Eye (tissue), 1 donor: ENCODE measurements at places on chromosomes 7 and 10.
A peak's percentile ranks its signal among the peaks of the same experiment; 100 is the strongest.

DNA sequence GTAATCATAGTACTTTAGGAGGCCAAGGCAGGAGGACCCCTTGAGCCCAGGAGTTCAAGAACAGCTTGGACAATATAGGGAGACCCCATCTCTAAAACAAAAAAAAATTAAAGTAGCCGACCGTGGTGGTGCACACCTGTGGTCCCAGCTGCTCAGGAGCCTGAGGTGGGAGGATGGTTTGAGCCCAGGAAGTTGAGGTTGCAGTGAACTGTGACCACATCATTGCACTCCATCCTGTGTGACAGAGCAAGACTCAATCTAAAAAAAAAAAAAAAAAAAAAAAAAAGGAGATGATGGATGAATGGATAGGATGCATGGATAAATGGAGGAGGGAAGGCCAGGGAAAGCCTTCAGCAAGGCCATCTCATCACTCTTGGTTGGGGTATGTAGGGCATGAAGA, 33.4 kb upstream of the BMPR1A start:
- no peak for DNase-seq

- DNase-seq, result no peak
Measured at GRCh38 chr10:89236226-89236797, 15.3 kb downstream of the LIPA start.

GRCh38 chr10:31977440-31978155, 49.0 kb upstream of the ARHGAP12 start:
- DNase-seq, result no peak

- no peak for DNase-seq
Measured at GRCh38 chr7:134995239-134996096, 9.2 kb downstream of the AGBL3 start.

DNA sequence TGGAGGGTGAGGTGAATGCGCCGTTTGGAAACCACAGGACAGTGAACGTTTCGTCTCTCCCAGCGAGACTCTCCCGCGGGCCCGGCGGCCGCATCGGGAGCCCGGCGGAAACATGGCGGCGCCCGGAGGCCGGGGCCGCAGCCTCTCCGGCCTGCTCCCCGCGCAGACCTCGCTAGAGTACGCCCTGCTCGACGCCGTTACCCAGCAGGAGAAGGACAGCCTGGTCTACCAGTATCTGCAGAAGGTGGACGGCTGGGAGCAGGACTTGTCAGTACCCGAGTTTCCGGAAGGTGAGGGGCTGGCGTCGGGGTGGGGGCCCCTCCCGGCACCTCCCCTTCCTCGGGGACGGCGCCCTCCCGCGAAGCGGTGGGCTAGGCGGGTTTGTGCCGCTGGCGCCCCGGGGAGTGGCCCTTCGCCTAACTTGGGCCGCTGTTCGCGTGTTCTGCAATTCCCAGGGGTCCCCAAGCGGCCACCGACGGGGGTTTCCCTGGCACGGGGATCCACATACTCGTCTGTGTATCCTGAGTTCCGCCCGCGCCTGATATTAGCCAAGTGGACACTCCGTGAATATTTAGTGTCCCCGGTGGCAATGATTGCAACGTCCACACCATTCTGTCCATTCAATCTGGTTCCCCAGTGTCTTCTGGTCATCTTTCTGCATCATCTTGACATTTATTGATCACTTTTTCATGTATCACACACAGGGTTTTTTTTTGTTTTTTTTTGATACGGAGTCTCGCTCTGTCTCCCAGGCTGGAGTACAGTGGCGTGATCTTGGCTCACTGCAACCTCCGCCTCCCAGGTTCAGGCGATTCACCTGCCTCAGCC, 514 bp downstream of the NHLRC2 start:
- peak; percentile 83 for DNase-seq

GRCh38 chr7:40836218-40836617, 701.4 kb downstream of the SUGCT start:
- DNase-seq, result no peak

DNA sequence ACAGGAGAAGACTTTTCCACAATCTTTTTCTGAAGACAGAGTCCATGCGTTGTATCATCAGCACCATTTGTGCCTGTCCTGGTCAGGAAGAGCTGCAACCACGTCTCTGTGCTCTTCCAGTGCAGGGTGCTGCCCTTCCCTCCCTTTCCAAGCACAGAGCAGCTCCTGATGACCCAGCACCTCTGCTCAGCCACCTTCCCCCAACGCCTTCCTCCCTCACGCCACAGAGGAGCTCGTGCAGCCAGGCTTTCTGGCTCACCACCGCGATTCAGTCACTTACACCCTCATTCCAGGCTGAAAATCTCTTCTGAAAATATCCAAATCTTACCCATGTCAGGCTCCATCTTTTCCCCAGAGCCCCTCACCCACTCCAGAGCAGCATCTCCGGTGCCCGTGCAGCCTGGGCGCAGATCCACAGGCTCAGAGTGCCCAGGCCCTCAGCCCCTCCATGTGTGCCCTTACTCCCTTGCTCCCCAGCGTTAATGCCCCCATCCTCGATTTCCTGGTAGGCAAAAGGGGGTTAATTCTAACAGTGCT, 181.5 kb downstream of the DIP2C start:
- DNase-seq, result no peak

DNA sequence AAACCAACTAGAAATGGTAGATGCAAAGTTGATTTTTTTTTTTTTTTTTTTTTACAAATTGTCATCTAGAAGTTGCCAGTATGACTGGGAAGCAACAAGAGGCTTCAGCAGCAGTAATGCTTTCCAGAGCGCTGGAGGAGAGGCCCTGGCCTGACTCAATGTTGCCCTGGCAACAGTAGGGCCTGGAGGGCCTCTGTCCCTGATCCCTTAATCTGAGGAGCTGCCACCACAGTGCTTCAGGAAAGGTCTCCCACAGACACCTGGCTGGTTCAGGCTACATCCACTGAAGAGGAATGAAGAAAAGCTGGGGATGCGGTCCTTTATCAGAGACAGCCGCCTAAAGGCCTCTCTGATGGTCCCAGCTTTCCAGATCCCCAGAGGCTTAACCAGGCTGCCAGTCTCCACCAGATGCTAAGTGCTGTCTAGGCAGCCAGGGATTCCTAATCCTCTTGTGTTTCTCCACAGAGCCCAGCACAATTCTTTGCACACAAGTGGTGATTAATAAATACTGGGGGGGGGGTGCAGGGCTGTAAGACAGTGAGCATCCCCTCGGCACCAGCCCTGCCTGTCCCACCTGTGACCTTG, 33.7 kb downstream of the ZNF777 start:
- DNase-seq, result peak; percentile 57

DNA sequence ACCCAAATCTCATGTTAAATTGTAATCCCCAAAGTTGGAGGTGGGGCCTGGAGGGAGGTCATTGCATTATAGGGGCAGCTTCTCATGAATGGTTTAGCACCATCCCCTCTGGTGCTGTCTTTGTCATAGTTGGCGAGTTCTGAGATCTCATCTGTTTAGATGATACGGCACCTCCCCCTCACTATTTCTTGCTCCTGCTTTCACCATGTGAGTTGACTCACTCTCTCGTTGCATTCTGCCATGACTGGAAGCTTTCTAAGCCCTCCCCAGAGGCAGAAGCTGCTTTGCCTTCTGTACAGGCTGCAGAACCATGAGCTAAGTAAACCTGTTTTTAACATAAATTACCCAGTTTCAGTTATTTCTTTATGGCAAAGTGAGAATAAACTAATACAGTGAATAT, 18.9 kb upstream of the ZNF138 start:
- no peak for DNase-seq

- DNase-seq, result peak; percentile 92
Measured at GRCh38 chr7:51430480-51431086, 114.0 kb upstream of the COBL start.

- no peak for DNase-seq
Measured at GRCh38 chr10:27506280-27506679, 2.2 kb downstream of the RAB18 start.

GRCh38 chr10:107611115-107611514, 446.6 kb upstream of the SORCS1 start:
- no peak for DNase-seq

- DNase-seq, result peak; percentile 57
Measured at GRCh38 chr7:93902777-93903423, 3.5 kb upstream of the GNGT1 start.

- DNase-seq, result no peak
Measured at GRCh38 chr7:129576138-129576537, 35.4 kb upstream of the NRF1 start.

DNA sequence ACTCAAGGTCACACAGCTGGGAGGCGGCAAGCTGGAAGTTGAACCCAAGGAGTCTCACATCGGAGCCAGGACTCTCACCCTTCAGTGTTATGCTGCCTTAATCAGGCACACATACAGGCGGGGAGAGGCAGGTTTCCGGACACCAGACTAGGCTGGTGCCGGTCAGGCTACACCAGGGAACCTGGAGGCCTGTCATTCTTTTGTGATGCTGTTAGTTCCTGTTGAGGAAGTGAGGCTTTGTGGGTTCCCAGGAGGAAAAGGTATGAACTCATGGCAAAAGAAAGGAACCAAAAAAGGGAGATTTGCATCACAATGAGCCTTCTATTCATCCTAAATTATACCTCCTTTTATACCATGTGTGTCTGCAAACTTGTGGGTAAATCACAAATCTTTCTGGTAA, 103.8 kb downstream of the TCF7L2 start:
- DNase-seq, result no peak

DNA sequence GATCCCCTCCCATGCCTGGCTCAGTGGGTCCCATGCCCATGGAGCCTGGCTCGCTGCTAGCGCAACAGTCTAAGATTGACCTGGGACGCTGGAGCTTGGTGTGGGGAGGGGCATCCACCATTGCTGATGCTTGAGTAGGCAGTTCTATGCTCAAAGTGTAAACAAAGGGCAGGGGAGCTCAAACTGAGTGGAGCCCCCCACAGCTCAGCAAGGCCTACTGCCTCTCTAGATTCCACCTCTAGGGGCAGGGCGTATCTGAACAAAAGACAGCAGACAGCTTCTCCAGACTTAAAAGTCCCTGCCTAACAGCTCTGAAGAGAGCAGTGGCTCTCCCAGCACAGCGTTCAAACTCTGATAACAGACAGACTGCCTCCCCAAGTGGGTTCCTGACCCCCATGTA, 31.2 kb upstream of the FFAR4 start:
- DNase-seq, result no peak

GRCh38 chr10:88100281-88100680, 236.9 kb downstream of the PTEN start:
- DNase-seq, result no peak

GRCh38 chr7:95398155-95398940, 2.2 kb upstream of the PON3 start:
- DNase-seq, result no peak

DNA sequence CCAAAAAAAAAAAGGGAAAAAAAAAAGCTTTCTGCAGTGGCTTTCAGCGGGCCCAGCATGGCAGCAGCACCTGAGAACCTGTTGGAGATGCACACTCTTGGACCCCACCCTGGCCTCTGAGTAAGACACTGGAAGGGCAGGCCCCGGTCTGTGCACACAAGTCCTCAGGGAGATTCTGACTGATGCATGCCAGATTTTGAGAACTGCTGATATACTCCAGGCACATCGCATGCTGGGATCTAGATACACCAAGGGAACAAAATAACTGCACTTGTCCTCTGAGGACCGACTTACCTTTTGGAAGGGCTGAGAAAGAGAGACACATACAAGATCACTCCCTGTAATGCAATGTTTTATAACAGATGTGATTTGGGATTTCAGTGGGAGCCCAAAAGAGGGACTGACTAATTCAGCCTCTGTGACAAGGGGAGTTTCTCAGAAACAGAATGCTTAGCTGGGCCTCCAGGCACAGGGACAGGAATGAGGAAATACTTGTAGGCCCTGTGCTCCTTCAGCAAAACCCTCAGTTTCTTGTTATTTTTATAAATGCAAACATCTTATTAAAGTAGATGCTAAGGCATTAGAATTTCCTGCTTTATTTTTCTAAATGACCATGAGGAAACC, 8.2 kb downstream of the EGFR start:
- peak; percentile 30 for DNase-seq

GRCh38 chr10:28530751-28531150, 2.2 kb upstream of the WAC start:
- no peak for DNase-seq

GRCh38 chr7:70325509-70326101, 727.3 kb downstream of the AUTS2 start:
- DNase-seq, result no peak

DNA sequence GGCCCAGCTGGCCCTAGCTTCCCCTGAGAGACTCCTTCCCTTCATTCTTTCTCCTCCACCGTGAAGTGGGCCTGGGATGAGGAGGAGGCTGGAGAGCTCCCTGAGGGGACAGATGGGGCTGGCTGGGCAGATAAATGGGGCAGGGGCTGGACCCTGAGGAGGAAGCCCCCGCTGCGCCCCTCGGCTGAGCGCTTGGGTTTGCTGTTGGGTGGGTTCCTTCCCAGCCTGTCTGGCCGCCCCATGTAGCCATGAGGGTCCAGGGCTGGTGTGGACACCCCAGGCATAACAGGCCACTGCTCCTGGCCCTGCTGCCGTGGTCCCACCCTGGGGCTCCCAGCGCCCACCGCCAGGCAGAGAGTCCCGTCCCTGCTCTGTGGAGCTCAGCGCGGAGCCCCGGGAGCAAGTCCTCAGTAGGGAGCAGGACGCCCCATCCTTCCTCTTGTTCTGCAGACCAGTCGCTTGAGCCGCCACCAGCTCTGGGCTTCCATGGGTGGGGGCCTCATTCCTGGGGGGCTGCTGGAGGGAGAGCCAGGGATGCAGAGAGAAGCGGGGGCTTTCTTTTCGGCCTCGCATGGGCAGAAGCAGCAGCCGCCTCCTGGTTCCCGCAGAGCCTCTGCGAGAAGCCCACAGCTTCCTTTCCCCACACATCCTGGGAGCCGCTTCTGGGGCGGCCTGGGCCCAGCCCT, 266.4 kb upstream of the TCERG1L start:
- no peak for DNase-seq

DNA sequence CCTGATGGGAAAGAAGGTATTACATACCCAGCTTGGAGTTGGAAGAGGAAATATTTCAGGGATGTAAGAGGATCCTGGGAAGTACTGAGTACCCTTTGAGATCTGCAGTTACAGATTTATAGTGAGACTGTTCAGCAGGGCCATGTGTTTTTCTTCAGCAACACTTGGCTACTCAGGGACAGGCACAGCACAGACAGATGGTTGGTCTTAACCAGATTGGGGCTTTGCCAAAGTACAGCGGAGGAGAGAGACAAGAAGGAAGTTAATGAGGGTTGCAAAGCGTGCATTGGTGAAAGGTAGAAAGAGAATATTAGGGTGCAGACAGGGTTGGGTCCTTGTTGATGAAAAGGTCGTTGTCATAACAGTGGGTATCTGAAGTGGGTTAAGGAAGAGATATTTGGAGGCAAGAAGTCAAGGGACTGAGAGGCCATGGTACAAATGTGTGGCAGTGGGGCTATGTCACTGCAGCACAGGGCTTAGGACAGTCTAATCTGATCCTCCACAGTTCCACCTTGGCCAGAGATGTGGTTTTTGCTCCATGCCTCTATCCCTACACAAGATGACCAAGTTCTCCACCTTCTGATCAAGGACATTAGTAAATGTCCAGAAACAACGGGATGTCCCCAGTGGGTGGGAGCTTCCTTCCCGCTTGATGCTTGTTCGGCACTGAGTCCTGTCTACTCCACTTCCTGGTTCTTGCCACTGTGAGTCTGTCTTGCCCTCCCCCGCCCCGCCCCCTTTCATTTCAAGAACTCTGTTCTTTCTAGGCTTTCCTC, 18.9 kb upstream of the DNAJC1 start:
- DNase-seq, result no peak

- no peak for DNase-seq
Measured at GRCh38 chr10:124000792-124001201, 92.6 kb downstream of the CHST15 start.
